Astrocyte (in vitro differentiated cells and primary cell): ENCODE measurements at places on chromosomes 16 and 17. TPM values are rescaled to one million over a fixed set of nuclear protein-coding genes. Genes with fewer than 3 reads are reported as not detected.

The HBZ gene
- total RNA-seq, result not detected in 2 replicates

GRCh38 chr17:36913132-36913531 is 24.1 kb upstream of the LHX1 start:
- H3K27me3 ChIP-seq, result peaks cover 5% of the 10 kb centered on the region
- no peaks in the 10 kb centered on the region for H3K36me3 ChIP-seq
- H3K27ac ChIP-seq, result no peak overlapping the region
- H3K4me1 ChIP-seq, result peaks cover 3% of the 10 kb centered on the region

- no peaks in the 10 kb centered on the region for H3K36me3 ChIP-seq
- peak overlapping the region; percentile 91 for H3K4me3 ChIP-seq
- no peak for DNase-seq
- H3K4me1 ChIP-seq, result peaks cover 52% of the 10 kb centered on the region
Measured at GRCh38 chr17:14305785-14306496, 5.1 kb downstream of the HS3ST3B1 start.

- H3K4me3 ChIP-seq, result no peak overlapping the region
- H3K27me3 ChIP-seq, result peaks cover 2% of the 10 kb centered on the region
- H3K27ac ChIP-seq, result no peak overlapping the region
- peak; percentile 56 for DNase-seq
Measured at GRCh38 chr17:64399071-64399766, 8.6 kb upstream of the PECAM1 start.

The EXOC3L1 gene
- total RNA-seq, result 0.45 and 0.62 TPM in 2 replicates

The KRTAP2-2 gene
- total RNA-seq, result not detected in 2 replicates

DNA sequence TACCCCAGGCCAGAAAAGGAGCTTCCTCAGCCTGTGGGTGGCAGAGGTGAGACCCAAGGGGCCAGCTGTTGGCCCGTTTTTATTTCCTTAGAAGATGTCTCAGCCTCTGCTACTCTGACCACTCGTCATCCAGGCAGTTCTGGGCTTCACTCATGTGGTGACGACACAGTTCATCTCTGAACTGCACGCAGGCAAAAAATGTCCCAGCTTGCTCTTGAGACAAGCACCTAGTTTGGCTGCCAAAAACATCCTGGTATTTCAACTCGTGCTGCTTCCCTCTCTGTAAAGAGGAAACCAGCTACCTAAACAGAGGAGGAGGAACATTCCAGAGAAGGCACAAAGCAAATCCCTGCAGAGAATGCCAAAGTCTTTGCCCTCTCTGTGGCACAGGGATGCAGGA is 125.7 kb downstream of the XYLT1 start:
- H3K36me3 ChIP-seq, result no peaks in the 10 kb centered on the region
- no peaks in the 10 kb centered on the region for H3K27me3 ChIP-seq
- no peak overlapping the region for H3K27ac ChIP-seq

The TAC4 gene
- not detected in 2 replicates for total RNA-seq

The EFCAB5 gene
- 1.00 and 1.5 TPM in 2 replicates for total RNA-seq

- H3K27me3 ChIP-seq, result no peaks in the 10 kb centered on the region
- no peaks in the 10 kb centered on the region for H3K4me1 ChIP-seq
- no peaks in the 10 kb centered on the region for H3K36me3 ChIP-seq
- no peak for DNase-seq
- no peak overlapping the region for H3K4me3 ChIP-seq
- H3K27ac ChIP-seq, result no peak overlapping the region
Measured at GRCh38 chr17:56690441-56691291, 97.2 kb downstream of the NOG start.

The FMNL1 gene
- 4.0 and 4.7 TPM in 2 replicates for total RNA-seq

- no peak for DNase-seq
- peaks cover 18% of the 10 kb centered on the region for H3K4me1 ChIP-seq
- H3K27me3 ChIP-seq, result no peaks in the 10 kb centered on the region
Measured at GRCh38 chr16:12345349-12345748, 368.8 kb downstream of the SNX29 start.

The ITPRIPL2 gene
- 47.8 and 49.4 TPM in 2 replicates for total RNA-seq

The SERPINF2 gene
- 0.11 and 0.29 TPM in 2 replicates for total RNA-seq

GRCh38 chr17:78697554-78698343 is 84.3 kb downstream of the CYTH1 start:
- H3K4me1 ChIP-seq, result peaks cover 11% of the 10 kb centered on the region
- H3K36me3 ChIP-seq, result peaks cover 5% of the 10 kb centered on the region
- H3K27me3 ChIP-seq, result no peaks in the 10 kb centered on the region
- DNase-seq, result peak; percentile 75
- H3K27ac ChIP-seq, result peak overlapping the region; percentile 38
